ENCODE measurements at places on chromosomes 12 and 14.

DNA sequence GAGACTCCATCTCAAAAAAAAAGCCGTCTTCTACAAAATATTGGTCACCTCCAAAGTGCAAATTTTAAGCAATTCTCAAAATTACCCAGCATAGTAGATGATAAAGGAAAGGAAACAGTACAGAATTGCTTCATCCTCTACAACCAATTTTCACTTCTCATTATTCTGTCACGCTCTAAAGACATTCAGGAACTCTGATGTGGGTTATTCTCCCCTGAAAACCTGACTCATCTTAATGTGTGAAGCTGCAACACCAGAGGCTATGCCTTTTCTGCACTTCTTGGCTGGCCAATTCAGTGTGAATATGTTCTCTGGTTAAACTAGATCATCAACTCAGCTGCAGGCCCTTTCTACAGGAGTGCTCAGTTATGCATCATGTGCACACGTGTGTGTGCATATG is 11.0 kb downstream of the PTGER2 start:
- peak; percentile 42 for DNase-seq

GRCh38 chr12:5785601-5786000 is 159.5 kb downstream of the ANO2 start:
- no peak for DNase-seq

DNA sequence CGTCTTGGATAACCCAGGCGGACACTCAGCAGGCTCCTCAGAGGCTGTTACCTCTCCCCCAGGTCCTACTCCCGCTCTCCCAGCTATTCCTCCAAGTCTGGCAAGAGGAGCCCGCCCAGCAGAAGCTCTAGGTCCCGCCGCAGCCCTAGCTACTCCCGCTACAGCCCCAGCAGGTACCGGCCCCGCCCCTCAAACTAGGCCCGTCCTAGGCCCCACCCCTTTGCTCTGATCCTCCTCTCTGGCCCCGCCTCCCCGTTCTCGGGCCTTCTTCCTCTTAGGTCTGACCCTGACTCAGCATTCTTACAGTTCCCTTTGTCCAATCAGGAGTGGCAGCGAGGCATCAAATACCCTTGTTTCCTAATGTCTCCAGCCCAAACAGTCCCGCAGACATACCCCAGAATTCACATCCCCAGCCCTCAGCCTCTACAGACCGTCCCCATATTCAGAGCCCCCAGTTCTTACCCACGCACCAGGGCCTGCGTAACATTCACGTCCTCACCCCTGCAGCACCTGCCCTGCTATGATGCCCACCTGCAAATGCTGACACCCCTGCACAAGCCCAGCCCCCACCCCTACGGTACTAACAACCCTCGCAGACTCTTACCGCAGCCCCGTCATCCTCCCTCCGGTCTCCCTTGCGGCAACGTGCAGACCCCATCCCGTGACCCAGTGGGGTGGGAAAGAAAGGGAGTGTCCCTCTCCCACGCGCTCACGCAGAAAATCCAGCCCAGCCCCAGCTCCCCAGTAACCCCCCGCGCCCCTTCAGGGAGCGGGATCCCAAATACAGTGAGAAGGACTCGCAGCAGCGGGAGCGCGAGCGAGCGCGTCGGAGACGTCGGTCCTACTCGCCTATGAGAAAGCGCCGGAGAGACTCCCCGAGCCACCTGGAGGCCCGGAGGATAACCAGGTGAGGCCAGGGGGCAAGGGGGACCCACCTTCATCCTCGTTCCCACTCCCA is 25.0 kb upstream of the HSPB8 start:
- no peak for DNase-seq

- no peak for DNase-seq
Measured at GRCh38 chr14:102234331-102235264, 70.4 kb downstream of the MOK start.

- no peak for DNase-seq
Measured at GRCh38 chr12:110548678-110549077, 34.4 kb downstream of the PPTC7 start.

DNA sequence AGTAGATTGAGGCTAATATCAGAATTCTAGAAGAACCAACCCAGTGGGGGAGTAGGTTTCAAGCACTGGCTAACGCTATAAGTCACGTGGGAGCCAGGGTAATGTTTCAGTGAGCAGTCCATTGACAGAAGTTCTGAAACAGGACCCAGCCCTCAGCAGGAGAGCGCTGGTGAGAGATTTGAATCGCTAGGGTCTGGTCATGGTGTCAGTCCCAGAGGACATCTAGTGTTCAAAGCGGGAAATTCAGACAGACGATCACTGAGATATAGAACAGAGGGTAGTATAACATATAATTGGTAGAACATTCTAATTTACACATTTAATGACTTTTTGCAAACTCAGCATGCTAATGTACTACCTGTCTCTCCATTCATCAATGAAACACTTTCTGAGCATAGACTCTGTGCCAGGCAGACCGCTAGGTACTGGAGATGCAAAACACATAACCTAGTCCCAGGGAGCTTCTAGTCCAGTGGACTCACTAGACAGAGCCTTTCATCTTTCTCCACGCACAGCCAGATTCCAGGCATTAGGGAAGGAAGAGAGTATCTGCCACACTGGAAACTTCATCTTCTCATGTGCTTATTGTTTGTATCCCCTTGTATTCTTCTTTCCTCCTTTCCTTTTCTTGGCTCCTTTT is 35.4 kb upstream of the RNASE3 start:
- DNase-seq: peak; percentile 10

Measured in activated naive CD8-positive, alpha-beta T cell treated with anti-CD3 and anti-CD28 coated beads for 36 hours (primary cell).